ENCODE measurements at places on chromosomes 3 and 15.

DNA sequence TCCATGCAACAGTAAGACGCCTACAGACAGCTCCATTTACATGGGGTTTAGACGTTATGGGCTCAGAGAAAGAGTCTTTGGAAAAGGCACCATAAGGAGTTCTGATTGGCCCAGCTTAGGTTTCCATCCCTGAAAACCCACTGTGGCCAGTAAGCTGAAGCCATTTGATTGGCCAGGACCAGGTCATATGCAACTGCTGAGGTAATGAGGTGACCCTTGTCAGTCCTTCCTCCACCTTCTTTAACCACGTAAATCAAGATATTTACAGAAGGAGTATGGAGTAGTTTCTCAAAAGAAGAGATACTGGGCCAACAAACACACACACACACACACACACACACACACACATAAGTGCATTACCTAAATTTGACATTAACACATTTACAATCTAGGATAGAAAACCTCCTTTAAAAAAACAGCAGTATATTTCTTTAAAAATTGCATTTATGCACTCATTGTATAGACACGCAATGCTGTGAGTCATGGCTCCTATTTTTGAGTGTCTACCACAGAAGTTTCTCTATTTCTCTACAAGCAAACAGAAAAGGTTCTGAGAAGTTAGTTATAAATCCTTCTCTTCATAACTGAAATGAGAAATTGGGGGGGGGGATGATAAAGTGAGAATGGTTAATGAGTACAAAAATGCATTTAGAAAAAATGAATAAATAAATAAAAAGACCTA, 16.3 kb upstream of the MB21D2 start:
- DNase-seq, result no peak

DNA sequence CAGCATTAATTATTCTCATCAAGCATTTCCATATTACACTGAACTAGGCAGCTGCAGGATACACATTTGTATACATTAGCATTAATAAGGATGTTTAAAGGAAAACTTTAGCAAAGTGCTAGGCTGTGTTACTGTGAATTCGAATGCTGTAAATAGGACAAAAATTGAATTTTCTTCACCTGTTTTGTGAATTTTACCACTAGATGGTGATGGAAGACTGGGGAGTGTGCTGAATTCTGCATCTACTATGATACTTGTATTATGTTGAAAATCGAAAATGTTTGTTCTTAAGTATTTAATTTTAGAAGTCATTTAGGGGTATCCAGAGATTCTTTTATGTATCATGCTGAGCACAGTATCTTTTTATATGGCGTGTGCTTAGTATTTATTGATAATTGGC, 12.3 kb upstream of the P2RY14 start:
- no peak for DNase-seq

GRCh38 chr3:133853925-133854227, 41.8 kb downstream of the RAB6B start:
- no peak for DNase-seq

DNA sequence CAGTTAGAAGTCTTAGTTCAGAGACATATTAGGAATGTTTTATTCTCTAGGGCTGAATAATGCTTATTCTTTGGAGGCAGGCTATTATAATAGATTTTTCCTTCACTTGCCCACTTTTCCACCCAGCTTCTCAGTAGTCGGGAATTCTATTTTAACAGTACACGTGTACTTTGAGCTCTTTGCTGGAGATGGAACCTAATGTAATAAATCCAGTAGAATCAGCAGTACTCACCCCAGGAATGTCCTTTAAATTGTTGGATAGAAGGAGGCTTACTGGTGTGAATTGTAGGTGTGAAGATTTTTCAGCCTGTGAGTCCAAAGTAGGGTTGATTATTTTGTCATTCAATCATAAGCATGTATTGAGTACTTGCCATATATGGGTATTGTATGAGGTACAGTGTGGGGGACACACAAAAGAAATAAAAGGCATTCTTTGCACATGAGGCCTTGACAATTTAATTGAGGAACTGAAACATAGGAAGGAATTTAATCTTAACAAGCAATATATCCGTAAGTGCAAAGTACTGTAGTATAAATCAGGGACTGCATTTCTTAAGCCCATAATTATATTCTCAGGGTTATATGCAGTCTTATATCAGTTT, 29.5 kb upstream of the MGA start:
- no peak for DNase-seq

- no peak for DNase-seq
These were observed 83.5 kb downstream of the FOXB1 start for GRCh38 chr15:60087561-60087960.

DNA sequence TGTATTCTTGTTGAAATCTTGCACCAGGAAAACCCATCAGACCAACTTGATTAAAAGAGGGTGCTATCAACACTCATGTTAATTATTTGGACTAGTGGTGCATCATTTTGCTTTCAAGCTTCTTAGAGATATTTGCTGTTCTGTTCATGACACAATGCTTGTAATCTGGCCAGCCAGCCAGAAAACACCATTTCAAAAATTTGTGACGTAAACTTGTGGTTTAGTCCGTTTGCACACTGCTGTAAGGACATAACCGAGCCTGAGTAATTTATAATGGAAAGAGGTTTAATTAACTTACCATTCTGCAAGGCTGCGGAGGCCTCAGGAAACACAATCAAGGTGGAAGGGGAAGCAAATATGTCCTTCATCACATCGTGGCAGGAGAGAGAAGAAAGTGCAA, 374.3 kb upstream of the TGFBR2 start:
- no peak for DNase-seq
